ENCODE measurements at places on chromosomes 7 and 10. TPM values are rescaled to one million over a fixed set of nuclear protein-coding genes. Genes with fewer than 3 reads are reported as not detected.

ARMC3 gene
- total RNA-seq, result not detected

CRYGN gene
- 0.09 TPM for total RNA-seq

GRCh38 chr10:4543938-4544533 lies 282.0 kb upstream of the AKR1E2 start:
- peak; percentile 52 for DNase-seq

GRCh38 chr7:30886608-30887011 lies 25.0 kb upstream of the AQP1 start:
- DNase-seq, result peak; percentile 83

- DNase-seq, result no peak
These were observed 16.8 kb upstream of the ARMC3 start for GRCh38 chr10:22911067-22911466.

GRCh38 chr7:30351286-30351685 lies 66.9 kb downstream of the ZNRF2 start:
- peak; percentile 29 for DNase-seq
